ENCODE measurements at places on chromosomes 4 and X.

GRCh38 chr4:52996261-52997131 lies 134.4 kb downstream of the RASL11B start:
- no peak for DNase-seq

GRCh38 chr4:158750379-158750778 lies 18.4 kb upstream of the FNIP2 start:
- no peak for DNase-seq

DNA sequence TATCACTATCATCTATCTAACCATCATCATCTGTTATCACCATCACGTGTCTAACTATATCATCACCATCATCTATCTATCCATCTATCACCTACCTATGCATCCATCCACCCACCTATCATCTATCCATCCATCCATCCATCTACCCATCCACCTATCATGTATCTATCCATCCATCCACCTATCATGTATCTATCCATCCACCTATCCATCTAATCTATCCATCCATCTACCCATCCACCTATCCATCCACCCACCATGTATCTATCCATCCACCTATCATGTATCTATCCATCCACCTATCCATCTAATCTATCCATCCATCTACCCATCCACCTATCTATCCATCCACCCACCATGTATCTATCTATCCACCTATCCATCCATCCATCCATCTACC lies 316.7 kb downstream of the DHRSX start:
- no peak for DNase-seq

DNA sequence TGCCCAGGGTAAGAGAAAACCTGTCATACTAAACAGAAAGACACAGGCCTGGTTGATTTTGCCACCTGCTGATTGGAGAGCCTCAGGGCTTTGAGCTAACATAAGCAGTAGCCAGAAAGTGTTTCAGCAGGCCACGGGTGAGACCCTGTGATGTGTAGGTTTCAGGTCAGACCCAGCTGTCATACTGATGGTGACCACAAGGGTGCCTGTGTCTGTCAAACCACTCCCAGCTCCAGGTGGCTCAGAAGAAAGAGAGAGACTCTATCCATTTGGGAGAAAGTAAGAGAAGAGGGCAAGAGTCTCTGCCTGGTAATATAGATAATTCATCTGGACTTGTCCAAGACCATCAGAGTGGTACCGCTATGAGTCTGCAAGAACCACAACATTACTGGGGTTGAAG lies 72.8 kb upstream of the NLRP2B start:
- DNase-seq, result no peak

DNA sequence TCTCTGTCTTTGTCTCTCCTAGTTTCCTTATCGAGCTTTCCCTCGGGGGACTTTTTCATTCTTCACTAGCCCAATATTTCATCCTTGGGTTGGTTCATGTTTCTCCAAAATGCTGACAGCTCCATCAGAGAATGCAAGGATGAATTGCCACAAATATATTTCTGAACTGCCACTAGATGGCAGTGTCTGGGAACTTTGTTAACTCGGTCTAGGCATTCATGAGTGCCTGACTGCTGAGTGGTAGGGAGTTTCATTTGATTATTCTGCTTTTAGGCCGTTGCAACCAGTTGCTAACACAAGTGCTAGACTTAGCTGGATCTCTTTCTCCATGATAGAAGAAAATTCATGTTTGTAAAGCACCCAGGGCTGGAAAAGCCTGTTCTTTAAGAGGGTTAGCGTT lies 73.5 kb upstream of the RAP2C start:
- peak; percentile 34 for DNase-seq

- DNase-seq, result no peak
These were observed 62.2 kb upstream of the FRMPD4 start for GRCh38 chrX:12076046-12076445.

GRCh38 chr4:106201373-106201772 lies 114.6 kb downstream of the TBCK start:
- peak; percentile 19 for DNase-seq

DNA sequence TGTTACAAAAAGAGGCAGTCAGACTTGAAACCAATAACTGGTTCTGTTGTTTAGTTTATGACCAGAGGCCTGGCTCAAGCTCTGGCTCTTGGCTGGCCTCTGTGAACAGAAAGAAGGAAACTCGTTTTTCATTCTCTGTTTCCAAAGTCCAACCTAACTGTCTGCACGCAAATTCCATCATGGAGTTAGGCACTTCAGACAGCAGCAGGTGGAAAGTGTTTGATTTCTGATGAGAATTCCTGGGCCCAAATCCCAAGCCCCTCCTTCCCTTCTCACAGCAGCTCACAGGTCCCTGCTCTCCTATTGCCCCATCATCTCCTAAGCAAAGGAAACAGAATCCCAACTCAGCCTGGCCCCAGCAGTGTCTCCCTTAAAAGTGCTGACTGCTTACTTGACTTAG lies 42.8 kb upstream of the FGF16 start:
- DNase-seq, result no peak

DNA sequence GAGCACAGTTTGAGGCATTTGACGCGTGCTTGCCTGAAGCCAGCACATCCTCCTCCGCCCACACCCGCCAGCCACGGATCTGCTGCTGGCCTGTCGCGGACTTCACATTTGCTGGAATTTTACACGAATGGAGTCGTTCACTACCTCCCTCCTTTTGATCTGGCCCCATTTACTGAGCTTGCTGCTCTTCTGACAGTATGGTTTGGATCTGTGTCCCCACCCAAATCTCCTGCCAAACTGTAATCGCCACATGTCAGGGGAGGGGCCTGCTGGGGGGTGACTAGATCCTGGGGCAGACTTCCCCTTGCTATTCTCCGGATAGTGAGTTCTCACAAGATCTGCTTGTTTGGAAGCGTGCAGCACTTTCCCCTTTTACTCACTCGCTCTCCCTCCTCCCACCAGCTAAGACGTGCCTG lies 19.9 kb upstream of the CPLX1 start:
- no peak for DNase-seq

DNA sequence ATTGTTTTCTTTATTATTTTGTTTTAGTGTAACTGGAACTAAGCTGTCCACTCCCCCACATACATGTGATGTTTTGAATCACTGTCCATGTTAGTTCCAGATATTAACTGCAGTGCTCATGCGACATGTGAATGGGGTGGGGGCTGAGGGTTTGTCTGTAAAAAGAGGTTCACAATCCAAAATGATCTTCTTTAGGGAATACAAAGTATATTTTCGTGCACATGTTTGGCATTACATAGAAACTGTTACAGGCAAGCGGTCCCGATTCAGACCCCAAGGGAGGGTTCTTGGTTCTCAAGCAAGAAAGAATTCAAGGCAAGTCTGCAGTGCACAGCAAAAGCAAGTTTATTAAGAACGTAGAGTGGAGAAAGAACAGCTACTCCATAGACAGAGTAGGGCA lies 296.5 kb upstream of the CLNK start:
- DNase-seq, result no peak

GRCh38 chr4:25065431-25065858 lies 34.7 kb upstream of the LGI2 start:
- DNase-seq, result no peak

DNA sequence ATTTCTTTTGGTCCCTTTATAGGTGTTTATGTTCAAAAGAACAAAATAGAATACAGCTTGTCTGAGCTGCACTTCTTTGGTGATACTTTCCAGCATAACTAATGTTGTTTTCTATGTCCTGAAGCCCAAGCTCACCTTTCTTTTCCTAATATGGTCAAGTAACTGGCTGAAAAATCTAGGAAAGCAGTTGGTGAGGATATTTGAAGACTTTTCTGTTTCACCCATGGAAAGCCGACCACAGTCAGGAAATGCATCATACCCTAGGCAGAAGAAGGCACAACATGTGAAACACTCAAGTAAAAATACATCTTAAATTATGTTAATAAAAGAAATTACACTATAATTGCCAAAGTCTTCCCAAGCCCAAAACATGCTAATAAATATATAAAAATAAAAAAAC lies 337.0 kb downstream of the PDGFC start:
- no peak for DNase-seq

DNA sequence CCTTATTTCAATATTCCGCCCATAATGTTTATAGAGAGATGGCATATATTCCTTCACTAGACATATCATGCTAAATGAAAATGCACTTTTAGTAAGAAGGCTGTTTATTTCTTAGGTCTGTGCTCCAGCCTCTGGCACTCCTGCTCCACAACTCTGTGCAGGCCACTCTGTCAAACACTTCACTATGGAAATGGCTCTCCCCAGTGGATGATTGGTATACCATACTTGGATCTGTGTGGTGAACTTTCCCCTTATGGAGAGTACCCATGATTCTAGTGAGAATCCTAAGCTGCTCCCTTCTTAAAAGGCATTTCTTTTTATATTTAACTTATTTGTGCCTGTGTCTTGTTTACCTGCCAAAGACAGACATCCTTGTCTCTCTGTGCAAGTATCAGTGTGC lies 480.1 kb upstream of the GALNT7 start:
- DNase-seq, result no peak

DNA sequence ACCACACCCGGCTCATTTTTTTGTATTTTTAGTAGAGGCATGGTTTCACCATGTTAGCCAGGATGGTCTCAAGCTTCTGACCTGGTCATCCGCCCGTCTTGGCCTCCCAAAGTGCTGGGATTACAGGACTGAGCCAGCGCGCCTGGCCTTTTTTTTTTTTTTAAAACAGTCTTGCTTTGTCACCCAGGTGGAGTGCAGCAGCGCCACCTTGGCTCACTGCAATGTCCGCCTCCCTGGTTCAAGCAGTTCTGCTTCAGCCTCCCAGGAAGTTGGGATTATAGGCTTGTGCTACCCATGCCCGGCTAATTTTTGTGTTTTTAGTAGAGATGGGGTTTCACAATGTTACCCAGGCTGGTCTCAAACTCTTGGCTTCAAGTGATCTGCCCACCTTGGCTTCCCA lies 28.9 kb downstream of the ZFX start:
- no peak for DNase-seq

DNA sequence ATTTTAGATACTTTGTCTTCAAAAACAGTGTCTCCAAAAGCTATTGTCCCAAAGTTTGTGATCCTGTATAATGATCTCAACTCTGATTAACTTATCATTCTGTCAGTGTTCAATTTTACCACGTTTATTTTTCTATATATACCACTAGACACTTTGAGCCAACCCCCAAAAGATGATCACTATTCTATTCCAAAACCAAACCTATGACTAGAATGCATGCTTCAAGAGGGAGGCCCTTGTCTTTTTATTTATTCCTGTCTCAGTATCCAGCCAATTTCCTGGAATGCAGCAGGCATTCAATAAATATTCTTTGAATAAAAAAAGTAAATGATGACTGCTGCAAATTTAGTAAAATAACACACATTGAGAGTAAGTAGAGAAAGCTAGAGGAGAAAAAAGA lies 275.6 kb downstream of the LDB2 start:
- DNase-seq, result no peak

DNA sequence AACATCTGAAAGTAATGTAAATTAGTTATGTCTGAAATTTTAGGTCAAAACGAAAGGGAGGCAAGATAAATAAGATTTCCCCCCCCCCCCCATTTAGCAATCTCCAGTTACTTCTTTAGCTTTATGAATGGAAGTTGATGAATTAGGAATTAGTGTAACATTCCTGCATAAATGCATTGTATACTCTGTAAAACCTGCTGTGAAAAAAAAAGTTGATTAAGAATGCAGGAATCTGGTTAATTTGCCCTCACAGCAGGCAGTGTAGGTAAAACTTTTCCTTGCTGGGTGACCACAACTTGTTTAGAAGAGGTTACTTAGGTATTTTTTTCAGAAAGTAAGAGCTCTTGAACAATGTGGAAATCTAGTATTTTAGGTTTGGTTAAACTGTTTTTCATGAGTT lies 15.3 kb downstream of the LARP7 start:
- no peak for DNase-seq

DNA sequence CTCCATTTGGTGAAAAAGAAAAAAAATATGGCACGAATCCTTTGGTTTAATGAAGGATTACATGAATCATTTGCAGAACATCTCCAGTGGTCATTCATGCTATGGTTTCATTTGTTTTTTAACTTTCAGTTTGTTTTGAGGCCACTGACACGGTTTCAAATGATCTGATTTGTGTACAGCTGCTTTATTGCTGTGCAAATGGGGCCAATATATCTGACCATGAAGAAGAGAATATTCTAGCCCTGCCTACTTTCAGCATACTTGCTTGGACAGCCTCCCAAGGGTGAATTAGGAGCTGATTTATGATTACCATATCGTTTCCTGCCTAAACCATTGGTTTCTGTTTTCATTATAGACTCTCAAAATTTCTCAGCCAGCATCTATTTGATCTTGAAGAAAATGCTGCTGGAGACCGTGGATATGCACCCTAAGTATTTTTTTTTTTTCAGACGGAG lies 30.7 kb downstream of the SPARCL1 start:
- DNase-seq, result no peak

- DNase-seq, result no peak
These were observed 756.7 kb upstream of the SLIT2 start for GRCh38 chr4:19494961-19495360.
